ENCODE measurements at places on chromosomes 12 and 14. TPM values are rescaled to one million over a fixed set of nuclear protein-coding genes. Genes with fewer than 3 reads are reported as not detected.

- H3K4me1 ChIP-seq, result no peaks in the 10 kb centered on the region
- no peak overlapping the region for H3K27ac ChIP-seq
- no peak overlapping the region for H3K4me3 ChIP-seq
- H3K27me3 ChIP-seq, result peaks cover 24% of the 10 kb centered on the region
- H3K36me3 ChIP-seq, result no peaks in the 10 kb centered on the region
Measured at GRCh38 chr12:27984275-27984674, 11.7 kb upstream of the PTHLH start.

GRCh38 chr14:40393143-40393542 lies 960.9 kb upstream of the FBXO33 start:
- no peaks in the 10 kb centered on the region for H3K36me3 ChIP-seq
- no peak overlapping the region for H3K27ac ChIP-seq
- no peaks in the 10 kb centered on the region for H3K27me3 ChIP-seq
- DNase-seq, result no peak
- H3K4me3 ChIP-seq, result no peak overlapping the region

DNA sequence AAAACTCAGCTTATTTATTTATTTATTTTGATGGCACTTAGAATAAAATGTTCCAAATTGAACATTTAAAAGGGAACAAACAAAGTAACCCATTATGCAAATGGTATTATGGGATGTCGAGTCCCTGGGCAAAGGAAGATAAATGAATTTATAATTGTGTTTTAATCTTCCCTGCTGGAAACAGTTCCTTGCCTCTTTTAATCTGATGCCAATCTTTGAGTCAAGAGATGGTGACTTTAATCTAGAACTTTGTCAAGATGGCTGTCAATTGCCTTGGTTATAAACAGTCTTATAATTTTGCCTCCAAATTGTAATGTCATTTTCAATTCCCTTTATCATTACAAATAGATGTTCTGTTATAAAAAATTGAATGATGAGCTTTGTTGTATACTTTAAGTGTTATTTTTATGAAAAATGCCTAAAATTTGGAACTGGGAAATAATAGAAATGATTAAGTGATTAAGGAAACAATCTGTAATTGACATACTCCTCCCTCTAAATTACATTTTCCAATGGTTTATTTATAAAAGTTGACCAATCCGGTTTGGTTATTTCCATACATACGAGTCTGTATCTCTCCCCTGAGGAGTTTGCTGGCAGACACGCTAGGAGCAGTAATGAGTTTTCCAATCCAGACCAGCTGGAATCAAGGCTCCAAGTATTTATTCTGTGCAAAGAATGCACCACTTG lies 134.9 kb upstream of the FRMD6 start:
- no peak overlapping the region for H3K4me3 ChIP-seq
- no peaks in the 10 kb centered on the region for H3K36me3 ChIP-seq
- no peaks in the 10 kb centered on the region for H3K4me1 ChIP-seq
- H3K27me3 ChIP-seq, result peaks cover 7% of the 10 kb centered on the region
- no peak for DNase-seq

DNA sequence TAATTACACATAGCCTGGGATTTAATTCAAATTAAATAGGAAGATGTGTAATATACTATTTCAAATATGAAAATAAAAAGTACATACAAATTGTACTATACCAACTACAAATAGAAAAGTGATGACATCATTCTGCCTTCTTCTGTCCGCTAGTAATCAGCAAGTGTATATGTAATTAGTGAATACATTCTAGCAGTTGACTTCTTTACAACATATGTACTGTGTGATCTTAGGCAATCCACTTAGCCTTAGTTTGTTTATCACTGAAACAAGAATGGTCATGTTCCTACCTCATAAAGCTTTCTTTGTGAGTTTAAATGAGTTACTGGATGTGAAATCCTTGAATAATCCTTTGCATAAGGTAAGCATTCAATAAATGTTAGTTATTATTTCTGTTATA lies 7.8 kb upstream of the LUM start:
- H3K4me3 ChIP-seq, result no peak overlapping the region
- no peak for DNase-seq
- H3K4me1 ChIP-seq, result no peaks in the 10 kb centered on the region
- H3K36me3 ChIP-seq, result no peaks in the 10 kb centered on the region

Gene OTUB2
- total RNA-seq, result 0.12 TPM

Gene MMP19
- total RNA-seq, result not detected

GRCh38 chr12:27400856-27401354 lies 45.6 kb upstream of the SMCO2 start:
- no peaks in the 10 kb centered on the region for H3K27me3 ChIP-seq
- H3K27ac ChIP-seq, result no peak overlapping the region
- no peaks in the 10 kb centered on the region for H3K36me3 ChIP-seq
- no peak for DNase-seq

- no peak overlapping the region for H3K27ac ChIP-seq
- H3K27me3 ChIP-seq, result no peaks in the 10 kb centered on the region
- DNase-seq, result no peak
- no peak overlapping the region for H3K4me3 ChIP-seq
- H3K36me3 ChIP-seq, result peaks cover 55% of the 10 kb centered on the region
- no peaks in the 10 kb centered on the region for H3K4me1 ChIP-seq
Measured at GRCh38 chr12:89486264-89486663, 38.3 kb downstream of the GALNT4 start.

DNA sequence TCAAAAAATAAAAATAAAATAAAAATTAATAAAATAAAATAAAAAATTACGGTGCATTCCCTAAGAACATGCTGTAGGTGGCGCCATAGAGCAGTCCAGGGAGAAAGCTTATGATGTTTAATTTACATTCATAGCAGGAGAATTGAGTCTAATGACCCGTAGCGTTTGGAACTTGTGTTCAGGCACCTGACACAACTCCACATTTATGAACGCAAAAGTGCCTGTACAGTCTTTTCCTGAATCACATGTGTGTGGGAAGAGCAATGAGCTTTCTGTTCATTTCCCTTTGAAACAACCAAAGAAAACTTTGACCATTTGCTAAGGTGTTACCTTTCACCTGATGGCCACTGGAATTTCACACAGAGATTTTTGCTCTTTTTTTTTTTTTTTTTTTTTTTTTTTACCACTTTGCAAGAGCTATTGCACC lies 60.6 kb upstream of the KCNA1 start:
- no peaks in the 10 kb centered on the region for H3K27me3 ChIP-seq
- no peak for DNase-seq
- H3K4me1 ChIP-seq, result peaks cover 3% of the 10 kb centered on the region
- H3K4me3 ChIP-seq, result no peak overlapping the region
- H3K36me3 ChIP-seq, result no peaks in the 10 kb centered on the region

DNA sequence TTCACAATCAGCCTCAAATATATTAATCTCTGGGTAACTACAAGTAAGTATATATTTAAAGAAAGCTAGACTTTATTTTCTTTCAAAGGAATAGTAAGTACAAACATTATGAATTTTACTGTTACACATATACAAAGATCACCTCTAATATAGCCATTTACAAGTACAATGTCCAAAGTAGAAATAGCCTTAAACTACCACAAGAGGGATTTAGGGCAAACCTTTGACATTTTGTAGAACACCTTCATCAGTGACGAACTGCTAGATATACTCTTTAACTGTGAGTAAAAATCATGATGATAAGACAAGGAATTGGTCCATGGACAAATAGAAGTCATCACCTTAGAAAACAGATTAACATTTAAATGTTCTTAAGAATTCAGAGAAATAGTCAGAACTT lies 69.8 kb downstream of the CNTN1 start:
- no peaks in the 10 kb centered on the region for H3K4me1 ChIP-seq
- H3K27ac ChIP-seq, result no peak overlapping the region
- no peaks in the 10 kb centered on the region for H3K27me3 ChIP-seq
- no peak for DNase-seq

Gene KRT74
- total RNA-seq, result not detected

DNA sequence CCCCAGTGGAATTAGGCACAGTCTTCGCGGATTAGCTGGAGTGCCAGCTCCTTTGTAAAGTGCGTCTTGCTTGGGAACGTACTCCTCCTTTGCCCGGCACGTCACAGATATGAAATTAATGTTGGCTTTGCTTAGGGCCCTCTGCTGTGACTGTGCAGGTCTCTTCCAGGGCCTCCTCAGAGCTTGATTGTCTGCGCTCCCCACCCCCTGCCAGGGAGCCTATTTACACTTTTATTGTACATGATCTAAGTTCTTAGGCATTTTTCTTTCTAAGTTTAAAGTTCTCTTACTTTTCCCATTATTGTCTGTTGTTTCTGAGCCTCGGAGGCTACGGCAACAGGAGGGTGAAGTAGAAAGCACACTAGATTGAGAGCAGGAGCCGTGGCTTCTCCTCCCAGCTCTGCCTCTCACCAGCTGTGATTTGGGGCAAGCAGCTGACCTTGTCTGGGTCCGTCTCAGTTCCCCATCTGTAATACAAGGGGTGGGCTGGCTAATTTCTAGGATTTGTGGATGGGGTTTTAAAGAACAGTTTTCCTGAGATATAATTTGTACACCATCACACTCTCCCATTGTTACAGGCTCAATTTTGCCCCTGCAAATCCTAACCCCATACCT lies 81.8 kb downstream of the TSPAN9 start:
- peaks cover 15% of the 10 kb centered on the region for H3K27me3 ChIP-seq
- H3K4me3 ChIP-seq, result no peak overlapping the region
- no peaks in the 10 kb centered on the region for H3K4me1 ChIP-seq
- H3K27ac ChIP-seq, result no peak overlapping the region
- H3K36me3 ChIP-seq, result no peaks in the 10 kb centered on the region

DNA sequence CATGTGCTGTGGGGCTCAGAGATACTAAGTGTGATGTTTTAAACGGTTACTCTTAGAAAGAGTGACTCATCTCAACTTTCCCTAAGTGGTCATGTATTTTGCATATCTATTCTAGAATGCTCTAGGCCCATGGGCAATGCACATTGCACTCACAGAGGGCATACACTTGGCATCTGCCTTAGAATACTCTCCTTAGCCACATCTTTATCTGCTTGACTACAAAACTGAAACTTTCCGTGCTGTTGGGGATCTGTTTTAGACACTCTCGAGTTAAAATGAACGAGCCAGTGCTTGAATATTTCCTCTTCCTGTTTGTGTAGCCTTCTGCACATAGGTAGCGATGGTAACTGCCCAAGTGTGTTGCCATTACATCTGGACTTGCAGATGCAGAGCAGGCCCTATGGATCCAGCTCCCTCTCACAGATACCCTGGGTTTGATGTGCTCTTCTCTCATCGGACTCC lies 180.5 kb downstream of the CAND1 start:
- no peak for DNase-seq
- peaks cover 40% of the 10 kb centered on the region for H3K4me1 ChIP-seq
- H3K27me3 ChIP-seq, result peaks cover 4% of the 10 kb centered on the region
- peak overlapping the region; percentile 84 for H3K27ac ChIP-seq
- H3K36me3 ChIP-seq, result no peaks in the 10 kb centered on the region

Gene KCNK13
- total RNA-seq, result not detected

GRCh38 chr12:127024791-127025190 lies 1242.2 kb upstream of the TMEM132C start:
- H3K36me3 ChIP-seq, result no peaks in the 10 kb centered on the region
- no peaks in the 10 kb centered on the region for H3K27me3 ChIP-seq
- no peaks in the 10 kb centered on the region for H3K4me1 ChIP-seq
- DNase-seq, result no peak
- H3K27ac ChIP-seq, result no peak overlapping the region

DNA sequence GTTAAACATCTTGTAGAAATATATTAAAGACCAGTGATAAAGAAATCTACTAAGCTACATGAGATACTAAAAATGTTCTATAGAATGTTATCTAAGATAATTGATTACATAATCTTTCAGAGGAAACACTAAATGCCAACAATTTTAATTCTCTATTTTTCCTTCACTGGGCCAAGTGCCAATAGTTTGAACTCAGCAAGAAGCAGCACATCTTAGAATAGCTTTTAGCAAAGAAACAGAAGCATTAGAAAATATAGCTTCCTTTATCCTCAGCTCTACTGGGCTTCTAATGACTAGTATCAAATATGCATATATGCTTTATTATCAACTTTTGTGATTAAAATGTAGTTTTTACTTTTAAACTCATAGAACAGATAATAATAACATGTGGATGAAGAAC lies 461.4 kb upstream of the USP15 start:
- no peak overlapping the region for H3K4me3 ChIP-seq
- no peaks in the 10 kb centered on the region for H3K4me1 ChIP-seq
- H3K36me3 ChIP-seq, result no peaks in the 10 kb centered on the region
- H3K27me3 ChIP-seq, result no peaks in the 10 kb centered on the region
- H3K27ac ChIP-seq, result no peak overlapping the region

Gene SRRM4
- not detected for total RNA-seq

- H3K4me3 ChIP-seq, result no peak overlapping the region
- peaks cover 13% of the 10 kb centered on the region for H3K36me3 ChIP-seq
- DNase-seq, result no peak
- H3K27ac ChIP-seq, result no peak overlapping the region
- no peaks in the 10 kb centered on the region for H3K27me3 ChIP-seq
Measured at GRCh38 chr12:1171657-1172408, 180.8 kb downstream of the ERC1 start.

GRCh38 chr12:214003-214741 lies at the start of gene SLC6A12:
TSS of gene SLC6A12 (minus strand) at chr12:214157. CDS start at chr12:209986, 4,171 bp downstream.
- H3K27me3 ChIP-seq, result peaks cover 46% of the 10 kb centered on the region
- no peak within 1 kb of the TSS for H3K4me3 ChIP-seq
- DNase-seq, result no peak
- peaks cover 17% of the 10 kb centered on the region for H3K4me1 ChIP-seq

Data from activated B cell treated with CpG ODN at 0.5 μM for 24 hours (primary cell).